B cell (primary cell): ENCODE measurements at places on chromosomes 6 and 20.

DNA sequence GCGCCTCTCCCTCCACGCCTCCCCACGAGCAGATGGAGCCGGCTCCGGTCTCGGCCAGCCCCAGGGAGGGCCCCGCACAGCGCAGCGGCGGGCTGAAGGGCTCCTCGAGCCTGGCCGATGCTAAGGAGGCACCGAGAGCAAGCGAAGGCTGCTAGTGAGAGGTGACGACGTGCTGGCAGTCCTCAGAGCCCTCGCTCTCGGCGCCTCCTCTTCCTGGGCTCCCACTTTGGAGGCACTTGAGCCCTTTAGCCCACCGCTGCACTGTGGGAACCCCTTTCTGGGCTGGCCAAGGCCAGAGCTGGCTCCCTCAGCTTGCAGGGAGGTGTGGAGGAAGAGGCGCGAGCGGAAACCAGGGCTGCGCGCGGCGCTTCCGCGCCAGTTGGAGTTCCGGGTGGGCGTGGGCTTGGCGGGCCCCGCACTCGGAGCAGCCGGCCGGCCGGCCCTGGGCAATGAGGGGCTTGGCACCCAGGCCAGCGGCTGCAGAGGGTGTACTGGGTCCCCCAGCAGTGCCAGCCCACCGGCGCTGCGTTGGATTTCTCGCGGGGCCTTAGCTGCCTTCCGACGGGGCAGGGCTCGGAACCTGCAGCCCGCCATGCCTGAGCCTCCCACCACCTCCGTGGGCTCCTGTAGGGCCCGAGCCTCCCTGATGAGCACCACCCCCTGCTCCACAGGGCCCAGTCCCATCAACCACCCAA lies 2.5 kb upstream of the TMEM14C start:
- DNase-seq, result peak; percentile 68

DNA sequence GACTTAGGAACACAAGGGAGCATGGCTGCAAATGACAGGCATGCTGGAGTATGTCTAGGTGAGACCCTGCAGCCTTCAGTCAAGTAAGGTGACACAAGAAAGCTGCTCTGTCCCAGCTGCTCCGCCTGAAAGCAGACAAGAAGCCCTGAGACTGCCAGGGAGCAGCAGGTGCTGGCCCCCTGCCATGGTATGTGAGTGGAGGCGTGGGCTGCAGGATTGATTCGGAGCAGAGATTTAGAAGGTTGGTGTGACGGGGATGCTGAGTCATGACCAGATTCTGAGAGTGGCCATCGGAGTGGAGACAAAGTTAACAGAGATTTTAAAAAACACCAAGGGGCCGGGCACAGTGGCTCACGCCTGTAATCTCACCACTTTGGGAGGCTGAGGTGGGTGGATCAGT lies 17.8 kb downstream of the LRP11 start:
- DNase-seq, result no peak

GRCh38 chr20:35269055-35269781 lies 8.7 kb downstream of the MMP24OS start:
- peak; percentile 55 for DNase-seq

DNA sequence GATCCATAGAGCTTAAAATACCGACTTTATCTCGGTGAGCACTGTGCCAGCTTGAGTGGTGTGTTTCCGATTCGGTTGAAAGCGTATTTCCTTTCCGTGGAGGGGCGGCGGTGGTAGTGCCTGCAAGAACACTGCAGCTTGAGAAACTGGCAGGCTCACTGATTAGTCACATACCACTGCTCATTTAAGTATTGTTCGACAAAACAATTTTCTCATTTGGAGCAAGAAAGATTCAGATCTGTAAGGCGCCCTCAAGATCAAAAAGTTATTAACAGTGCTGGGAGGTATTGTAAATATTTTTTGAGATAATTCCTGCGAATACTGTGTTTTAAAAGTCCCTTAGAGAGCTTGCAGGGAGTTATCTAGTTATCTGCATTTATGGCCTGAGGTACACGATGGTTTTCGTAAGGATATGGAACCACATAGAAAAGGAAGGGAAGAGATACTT lies 1.3 kb downstream of the MAPK14 start:
- DNase-seq, result peak; percentile 60

DNA sequence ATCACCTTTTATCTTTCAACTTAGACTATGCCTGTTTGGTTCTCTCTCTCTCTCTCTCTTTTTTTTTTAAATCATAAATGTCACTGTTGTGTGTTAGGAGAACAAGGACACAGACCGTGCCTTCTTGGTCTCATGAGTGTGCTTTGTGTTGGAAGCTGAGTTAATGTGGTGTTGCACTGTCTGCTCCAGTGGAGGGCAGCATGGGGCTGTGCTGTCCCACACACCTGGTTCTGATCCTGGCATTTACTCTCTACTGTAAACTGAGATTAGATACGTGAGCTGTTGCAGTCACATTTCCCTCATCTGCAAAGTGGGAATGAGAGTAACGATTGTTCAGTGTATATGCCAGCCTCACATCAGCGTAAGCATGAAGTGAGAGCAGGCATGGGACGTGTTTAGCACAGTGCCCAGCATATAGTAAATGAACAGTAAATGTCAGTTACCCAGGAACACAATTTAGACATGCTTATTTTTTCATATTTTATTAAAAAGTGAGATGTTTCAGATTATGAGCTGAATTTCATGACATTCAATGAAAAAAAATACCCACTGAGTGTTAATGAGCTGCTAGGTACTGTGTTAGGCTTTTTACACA lies 161.1 kb downstream of the FARS2 start:
- DNase-seq, result peak; percentile 10

- peak; percentile 50 for DNase-seq
Observed at GRCh38 chr20:46994341-46994740, 99.7 kb downstream of the EYA2 start.

- no peak for DNase-seq
Observed at GRCh38 chr20:60715172-60715571, 536.9 kb upstream of the CDH4 start.

DNA sequence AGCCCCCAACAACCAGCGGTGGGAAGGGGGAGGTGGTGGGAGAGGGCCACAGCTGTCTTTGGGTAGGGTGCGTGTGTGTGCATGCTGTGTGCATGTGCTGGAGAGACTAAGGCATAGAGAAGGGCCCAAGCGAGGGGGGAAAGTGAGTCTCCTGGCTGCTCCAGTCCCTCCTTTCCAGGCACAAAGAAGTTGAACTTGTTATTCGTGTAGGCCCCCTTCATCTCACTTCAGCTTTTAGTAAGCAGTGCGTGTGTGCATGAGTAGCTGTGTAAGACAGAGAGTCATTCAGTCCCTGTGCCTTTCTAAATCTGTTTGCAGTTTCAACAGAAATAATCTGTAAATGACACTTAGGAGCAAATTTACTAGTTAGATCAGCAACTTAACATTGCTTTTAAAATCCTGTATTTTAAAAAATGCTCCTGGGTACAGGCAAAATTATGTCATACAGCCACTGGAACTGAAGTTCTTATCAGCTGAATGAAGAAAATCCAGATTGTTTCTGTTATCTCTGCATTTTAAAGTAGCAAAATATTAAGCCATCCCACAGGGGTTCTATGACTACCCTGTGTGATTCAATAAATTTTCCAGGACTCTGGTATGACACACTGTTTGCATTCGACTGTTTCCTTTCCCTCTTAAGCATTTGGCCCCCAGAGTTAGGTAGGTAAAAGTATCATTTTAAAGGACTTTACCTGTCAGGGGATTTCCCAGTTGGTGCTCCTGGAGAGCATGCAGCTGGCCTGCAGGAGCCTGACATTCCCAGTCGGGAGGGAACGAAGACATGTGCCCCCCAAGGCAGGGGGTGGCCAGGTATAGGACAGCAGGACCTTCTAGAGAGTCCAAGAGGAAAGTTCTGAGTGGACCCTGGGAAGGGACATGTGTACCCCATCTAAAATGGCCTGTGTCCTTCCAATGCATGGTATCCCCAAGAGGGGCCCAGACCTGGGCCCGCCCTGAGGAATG lies 39.0 kb downstream of the MTRES1 start:
- no peak for DNase-seq

- no peak for DNase-seq
Observed at GRCh38 chr6:152478377-152479010, 158.7 kb downstream of the SYNE1 start.

GRCh38 chr6:36977470-36977941 lies 8.5 kb downstream of the MTCH1 start:
- peak; percentile 69 for DNase-seq

DNA sequence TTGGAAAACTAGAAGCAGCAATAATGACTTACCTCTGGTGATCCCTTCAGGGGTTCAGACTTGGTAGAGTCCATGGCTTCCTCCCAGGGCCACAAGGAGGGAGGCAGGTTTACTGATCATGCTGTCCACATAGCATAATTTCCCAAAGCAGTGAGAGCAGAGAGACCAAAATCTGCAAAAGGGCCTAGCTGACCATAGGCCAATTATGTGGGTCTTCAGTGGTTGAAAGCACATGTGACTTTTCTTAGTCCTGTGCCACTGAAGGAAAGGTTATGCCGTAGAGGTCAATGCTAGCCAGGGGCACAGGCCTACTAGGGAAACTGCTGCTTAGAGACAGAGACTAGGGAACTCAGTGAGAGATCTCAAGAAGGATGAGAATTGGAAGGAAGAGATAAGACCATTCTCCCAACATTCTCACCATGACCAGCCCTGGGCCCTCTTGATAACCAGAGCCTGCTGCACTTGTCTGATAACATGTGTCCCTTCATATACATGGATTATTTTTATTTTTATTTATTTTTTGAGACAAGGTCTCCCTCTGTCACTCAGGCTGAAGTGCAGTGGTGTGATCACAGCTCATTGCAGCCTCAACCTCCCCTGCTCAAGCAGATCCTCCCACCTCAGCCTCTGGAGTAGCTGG lies 2.0 kb upstream of the GTPBP2 start:
- no peak for DNase-seq

DNA sequence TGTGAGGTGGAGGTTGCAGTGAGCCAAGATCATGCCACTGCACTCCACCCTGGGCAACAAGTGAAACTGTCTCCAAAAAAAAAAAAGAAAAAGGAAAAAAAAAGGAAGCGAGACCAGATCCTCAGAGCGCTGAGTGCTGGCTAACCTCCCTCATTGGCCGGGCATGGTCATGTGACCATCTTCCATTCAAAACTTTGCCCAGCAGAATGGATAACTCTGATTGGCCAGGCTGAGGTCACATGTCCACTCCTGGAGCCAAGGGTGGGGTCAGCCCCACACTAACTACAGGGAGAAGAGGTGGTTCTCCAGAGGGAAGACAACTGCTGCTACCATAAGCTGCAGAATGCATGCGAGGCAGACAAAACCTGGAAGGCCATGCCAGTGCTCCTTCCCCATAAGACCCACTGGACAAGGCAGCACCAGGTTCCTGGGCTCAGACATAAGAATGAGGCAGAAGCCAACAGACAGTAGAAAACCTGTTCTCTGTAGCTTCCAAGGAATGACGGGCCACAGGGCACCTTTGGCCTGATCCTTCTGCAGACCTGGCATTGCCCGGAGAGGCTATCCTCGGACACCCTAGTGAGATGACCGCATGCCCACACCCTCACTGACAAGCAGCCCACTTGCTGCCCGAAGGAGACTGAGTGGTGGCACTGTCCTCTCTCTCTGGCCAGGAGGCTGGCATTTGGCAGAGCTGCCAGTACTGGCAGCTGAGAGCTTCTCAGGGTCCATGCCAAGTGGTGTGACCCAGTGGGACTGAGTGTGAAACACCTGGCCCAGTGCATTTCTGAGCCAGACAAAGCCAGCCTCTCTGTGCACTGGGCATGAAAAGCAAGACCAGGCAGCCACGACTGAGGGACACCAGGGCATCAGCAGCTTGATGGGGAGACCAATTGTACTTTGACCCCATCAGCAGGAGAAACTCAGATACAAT lies 311.9 kb upstream of the SULF2 start:
- DNase-seq, result no peak

- DNase-seq, result no peak
Observed at GRCh38 chr6:112254921-112255320, 554 bp upstream of the LAMA4 start.

DNA sequence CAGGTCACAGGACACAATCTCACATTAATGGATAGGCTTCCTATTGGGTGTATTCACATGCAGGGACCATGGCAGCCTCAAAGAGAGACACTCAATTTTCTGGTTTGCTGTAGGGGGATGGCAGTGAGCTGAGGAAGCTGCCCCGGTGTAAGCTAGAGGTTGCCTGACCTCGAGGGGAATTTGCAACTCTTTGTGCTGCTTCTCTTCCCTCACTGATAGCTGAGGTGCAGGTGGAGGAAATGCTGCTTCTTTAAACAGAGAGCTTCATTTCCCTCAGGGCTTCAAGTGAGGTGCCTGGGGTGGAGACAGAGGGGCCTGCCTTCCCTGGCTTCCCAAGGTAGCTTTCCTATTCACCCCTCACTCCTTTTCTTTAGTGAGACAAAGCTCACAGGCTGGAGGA lies 151.9 kb downstream of the CD83 start:
- DNase-seq, result peak; percentile 53

GRCh38 chr20:41573955-41574354 lies 44.2 kb downstream of the CHD6 start:
- no peak for DNase-seq

GRCh38 chr20:25081730-25082497 lies at the start of gene VSX1:
TSS of gene VSX1 (minus strand) at chr20:25082141. CDS start at chr20:25082096, 45 bp downstream.
- DNase-seq, result no peak

GRCh38 chr6:30819297-30819917 lies 64.9 kb upstream of the DDR1 start:
- no peak for DNase-seq

DNA sequence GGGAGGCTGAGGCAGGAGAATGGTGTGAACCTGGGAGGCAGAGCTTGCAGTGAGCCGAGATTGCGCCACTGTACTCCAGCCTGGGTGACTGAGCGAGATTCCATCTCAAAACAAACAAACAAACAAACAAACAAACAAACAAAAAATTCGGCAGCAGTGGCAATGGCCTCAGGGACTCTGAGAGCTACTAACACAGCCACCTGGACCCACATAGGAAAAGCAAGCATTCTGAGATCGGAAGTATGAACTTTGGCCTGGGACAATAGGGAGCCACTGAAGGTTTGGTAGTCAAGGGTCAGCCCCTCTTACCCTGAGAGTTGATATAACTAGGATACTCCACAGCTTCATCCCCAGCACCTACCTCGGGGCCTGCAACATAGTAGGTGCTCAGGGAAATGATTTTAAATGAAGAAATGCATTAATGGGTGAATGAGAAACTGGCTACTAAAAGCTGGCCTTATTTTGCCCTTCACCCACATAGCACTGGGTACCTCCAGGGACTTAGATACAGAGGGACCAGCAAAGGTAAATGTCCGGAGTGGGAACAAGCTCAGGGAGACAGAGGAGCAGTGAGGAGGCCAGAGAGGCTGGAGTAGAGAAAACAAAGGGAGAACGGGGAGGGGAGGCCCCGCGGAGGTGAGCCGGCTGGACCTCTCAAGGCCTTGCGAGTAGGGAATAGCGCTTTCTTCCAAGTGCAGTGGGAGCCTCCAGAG lies 46.6 kb upstream of the PTGIS start:
- no peak for DNase-seq
